HCEC 1CT (cell line): ENCODE measurements at places on chromosomes 4 and X.

- peak; percentile 89 for DNase-seq
Measured at GRCh38 chrX:120549483-120550452, 11.0 kb downstream of the CUL4B start.

DNA sequence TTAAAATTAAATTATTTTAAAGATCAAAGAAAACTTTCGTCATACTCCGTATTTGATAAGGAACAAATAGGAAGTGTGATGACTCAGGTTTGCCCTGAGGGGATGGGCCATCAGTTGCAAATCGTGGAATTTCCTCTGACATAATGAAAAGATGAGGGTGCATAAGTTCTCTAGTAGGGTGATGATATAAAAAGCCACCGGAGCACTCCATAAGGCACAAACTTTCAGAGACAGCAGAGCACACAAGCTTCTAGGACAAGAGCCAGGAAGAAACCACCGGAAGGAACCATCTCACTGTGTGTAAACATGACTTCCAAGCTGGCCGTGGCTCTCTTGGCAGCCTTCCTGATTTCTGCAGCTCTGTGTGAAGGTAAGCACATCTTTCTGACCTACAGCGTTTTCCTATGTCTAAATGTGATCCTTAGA is at the start of gene CXCL8:
TSS of gene CXCL8 (plus strand) at position 217 of the 426 bp plus-strand sequence. CDS start at position 307, 90 bp downstream.
- DNase-seq: peak; percentile 74

DNA sequence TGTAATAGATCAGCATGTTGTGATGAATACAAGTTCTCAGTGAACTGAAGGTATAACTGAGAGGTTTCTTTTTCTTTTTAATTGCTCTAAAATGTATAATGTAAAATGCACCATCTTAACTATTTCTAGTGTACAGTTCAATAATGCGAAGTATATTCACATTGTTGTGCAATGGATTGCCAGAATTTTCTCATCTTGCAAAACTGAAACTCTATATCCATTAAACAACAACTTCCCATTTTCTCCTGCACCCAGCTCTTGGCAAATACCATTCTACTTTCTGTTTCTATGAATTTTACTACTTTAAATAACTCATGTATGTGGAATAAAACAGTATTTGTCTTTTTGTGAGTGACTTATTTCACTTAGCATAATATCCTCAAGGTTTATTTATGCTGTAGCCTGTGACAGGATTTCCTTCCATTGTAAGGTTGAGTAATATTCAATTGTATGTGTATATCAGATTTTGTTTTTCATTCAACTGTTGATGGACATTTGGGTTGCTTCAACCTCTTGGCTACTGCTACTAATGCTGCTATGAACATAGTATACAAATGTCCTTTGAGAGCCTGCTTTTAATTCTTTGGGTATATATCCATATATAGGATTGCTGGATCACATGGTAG is 53.5 kb upstream of the NPFFR2 start:
- DNase-seq: no peak

DNA sequence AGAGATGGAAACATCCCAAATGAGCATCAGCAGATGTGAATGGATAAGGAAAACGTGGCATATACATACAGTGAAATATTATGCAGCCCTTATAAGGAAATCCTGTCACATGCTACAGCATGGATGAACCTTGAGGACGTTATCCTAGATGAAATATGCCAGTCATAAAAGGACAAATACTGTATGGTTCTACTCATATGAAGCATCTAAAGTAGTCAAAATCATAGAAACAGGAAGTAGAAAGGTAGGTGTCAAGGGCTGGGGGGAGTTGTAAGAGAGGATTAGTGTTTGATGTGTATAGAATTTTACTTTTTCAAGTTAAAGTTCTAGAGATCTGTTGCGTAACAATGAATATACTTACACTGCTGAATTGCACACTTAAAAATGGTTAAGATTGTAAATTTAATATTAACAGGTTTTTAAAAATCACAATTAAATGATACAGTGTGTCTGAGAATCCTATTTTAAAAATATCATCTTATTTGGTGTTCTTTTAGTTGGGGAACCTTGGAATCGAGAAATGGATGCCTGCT is 58.5 kb downstream of the KDM6A start:
- DNase-seq: no peak

- DNase-seq: no peak
Measured at GRCh38 chrX:14491689-14492088, 37.6 kb upstream of the GLRA2 start.

DNA sequence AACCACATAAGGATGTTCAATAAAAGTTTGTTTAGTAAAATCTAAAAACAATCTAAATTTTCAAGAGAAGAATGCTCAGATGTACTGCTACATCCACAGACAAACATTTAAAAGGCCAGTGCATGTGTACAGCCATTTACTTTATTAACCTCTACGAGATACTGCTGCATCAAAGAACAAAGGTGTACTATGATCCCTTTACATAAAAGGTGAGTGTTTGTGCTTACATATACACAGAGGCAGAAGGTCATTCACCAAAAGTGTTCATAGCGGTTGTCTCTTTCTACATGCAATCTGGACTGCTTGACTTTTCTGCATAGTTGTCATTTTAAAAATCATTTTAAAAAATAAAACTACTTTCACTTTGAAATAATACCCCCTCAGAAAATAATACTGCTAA is 81.7 kb downstream of the AFAP1 start:
- DNase-seq: no peak

DNA sequence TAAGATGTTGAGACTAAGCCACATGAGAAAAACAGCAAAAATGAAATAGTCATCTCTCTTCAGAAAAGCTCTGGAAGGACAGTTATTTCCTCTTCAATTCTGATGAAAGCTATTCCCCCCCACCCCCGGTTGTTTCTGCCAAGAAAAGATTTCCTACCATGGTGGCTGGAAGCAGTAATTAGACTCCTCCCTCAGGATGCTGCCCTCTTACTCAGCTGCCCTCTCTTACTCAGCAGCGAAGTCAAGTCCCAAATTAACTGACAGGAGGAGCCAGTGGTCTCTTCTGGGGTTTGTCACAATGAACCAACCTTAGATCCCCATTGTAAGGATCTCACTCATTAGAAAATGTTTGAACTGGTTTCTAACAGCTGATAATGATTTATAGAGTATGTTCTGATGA is 38.0 kb downstream of the GPM6B start:
- DNase-seq: peak; percentile 52

DNA sequence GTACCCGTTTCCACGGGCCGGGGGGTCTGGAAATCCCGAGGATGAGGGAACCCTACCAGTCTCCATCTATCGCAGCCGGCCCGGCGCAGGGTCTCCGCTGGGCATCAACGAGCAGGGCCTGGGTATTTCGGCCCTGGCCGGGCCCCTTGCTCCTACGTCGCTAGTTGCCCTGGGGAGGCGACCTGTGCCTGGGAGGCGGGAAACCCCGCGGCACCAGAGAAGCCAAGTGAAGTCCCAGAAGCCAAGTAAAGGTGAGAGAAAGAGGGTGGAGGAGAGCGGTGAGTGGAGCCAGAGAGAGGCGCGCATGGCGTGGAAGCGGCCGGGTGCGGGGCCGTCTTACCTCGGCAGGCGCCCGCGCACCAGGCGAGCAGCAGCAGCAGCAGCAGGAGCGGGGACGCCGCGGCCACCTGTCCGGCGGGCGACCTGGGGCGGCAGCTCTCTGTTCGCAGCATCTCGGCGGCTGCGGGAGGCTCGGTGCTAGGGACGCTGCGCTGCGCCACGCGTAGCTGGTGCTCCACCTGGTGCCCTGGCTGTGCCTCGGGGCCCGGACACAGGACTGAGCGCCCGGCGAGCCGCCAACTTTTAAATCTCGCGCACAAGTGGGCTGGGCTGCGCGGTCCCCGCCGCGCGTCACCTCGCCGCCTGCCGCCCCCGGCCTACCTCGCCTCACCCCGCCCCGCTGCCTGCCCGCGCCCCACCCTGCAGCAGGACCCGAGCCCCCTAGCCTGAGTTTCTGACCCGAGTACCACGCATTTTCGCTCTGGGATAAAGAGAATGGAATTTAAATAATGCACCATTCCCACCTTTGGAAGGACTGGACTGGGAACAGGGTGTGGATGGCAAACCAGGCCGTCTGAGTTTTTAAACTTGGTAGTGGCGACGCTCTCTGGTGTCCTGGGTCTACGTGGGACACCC is at the start of gene NMU:
TSS of gene NMU (minus strand) at position 558 of the 915 bp plus-strand sequence. CDS start at position 452, 106 bp downstream.
- DNase-seq: no peak

GRCh38 chr4:146883070-146883469 is 62.6 kb downstream of the TTC29 start:
- DNase-seq: no peak

DNA sequence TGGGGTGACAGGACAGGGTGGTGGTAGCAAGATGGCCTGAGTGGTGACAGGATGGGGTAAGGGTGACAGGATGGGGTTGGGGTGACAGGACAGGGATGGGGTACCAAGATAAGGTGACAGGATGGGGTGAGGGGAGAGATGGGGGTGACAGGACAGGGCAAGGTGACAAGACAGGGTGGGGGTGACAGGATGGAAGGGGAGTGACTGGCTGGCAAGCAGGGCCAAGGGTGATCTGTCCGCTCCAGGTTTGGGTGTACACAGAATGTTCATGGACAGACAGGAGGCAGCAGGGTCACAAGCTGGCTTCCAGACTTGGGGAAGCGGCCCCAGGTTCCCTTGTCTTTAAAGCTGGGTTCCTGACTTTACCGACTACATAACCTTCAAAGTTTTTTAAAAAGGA is 23.3 kb downstream of the RNF212 start:
- no peak for DNase-seq

GRCh38 chr4:84379917-84380641 is 119.0 kb downstream of the NKX6-1 start:
- no peak for DNase-seq

GRCh38 chr4:156971165-156971675 is 379 bp downstream of the PDGFC start:
- no peak for DNase-seq

DNA sequence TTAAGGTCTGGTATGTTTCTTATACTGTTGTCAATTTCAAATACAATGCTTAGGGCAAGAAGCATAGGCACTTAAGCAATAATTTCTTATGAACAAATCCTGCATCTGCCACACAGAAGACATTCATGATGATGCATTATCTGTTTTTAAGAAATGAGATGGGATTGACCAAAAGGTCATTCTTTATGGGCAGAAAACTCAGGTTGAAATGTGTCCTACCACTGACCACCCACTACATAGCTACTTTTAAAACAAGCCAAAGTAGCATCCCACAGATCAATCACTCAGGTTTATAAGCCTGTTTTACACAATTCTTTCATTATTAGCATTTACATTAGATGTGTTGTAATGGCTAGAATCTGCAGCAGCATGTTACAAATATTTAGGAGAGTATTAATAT is 617.8 kb downstream of the PCDH7 start:
- no peak for DNase-seq

GRCh38 chr4:83209419-83209818 is 75.2 kb downstream of the COQ2 start:
- DNase-seq: no peak

DNA sequence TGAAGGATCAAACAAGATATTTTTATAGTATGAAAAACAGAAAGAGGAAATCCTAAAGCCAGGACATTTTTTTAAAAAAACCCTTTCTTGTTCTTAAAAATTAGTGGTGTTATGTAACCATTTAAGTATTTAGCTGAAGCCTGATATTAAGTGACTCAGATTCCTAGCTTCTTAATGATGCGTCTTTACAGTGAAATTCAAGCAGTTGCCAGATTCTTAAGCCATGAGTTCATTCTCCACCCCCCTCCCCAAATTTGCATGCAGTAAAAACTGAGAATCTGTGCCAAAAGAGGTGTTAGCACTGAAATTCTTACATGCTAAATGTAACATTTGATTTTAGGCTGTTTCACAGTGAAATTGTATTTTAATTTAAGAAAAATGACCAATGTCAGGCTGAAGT is 180.8 kb downstream of the RAPGEF2 start:
- DNase-seq: peak; percentile 75

DNA sequence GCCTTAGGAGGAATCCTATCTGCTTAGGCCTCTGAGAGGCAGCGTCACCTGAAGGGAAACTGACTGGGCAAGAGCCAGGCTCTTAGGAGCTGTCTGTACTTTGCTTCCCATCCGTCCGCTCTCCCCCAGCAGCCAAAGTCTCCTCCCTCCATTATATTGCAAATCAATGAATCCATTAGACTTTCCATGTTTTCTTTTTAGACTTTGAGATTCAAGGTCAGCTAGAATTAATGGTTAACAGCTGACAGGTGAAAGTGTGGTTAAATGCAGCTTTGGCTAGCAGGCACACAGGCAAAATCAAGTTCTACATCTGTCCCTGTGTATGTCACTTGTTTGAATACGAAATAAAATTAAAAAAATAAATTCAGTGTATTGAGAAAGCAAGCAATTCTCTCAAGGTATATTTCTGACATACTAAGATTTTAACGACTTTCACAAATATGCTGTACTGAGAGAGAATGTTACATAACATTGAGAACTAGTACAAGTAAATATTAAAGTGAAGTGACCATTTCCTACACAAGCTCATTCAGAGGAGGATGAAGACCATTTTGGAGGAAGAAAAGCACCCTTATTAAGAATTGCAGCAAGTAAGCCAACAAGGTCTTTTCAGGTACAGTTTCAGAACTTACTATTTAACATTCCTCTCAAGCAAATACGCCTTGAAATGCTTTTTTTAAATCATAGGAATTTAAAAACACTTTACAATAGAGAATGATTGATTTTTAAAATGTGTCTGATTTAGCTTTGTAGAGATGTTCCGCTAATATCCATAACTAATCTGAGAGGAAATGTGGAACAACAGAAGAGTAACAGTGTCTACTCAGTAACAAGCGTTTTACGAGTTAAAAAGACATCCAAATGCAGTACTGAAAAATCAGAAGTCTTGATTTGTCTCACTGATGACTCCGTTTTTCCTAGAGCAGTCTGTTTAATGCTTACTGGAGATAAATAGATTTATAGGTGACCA is at the start of gene F11:
TSS of gene F11 (plus strand) at position 507 of the 970 bp plus-strand sequence. CDS start 948 bp downstream, outside the sequence.
- DNase-seq: no peak

- no peak for DNase-seq
Measured at GRCh38 chrX:45502396-45502795, 301.7 kb upstream of the DIPK2B start.

GRCh38 chr4:103415801-103416200 is 217.7 kb upstream of the CENPE start:
- DNase-seq: no peak

DNA sequence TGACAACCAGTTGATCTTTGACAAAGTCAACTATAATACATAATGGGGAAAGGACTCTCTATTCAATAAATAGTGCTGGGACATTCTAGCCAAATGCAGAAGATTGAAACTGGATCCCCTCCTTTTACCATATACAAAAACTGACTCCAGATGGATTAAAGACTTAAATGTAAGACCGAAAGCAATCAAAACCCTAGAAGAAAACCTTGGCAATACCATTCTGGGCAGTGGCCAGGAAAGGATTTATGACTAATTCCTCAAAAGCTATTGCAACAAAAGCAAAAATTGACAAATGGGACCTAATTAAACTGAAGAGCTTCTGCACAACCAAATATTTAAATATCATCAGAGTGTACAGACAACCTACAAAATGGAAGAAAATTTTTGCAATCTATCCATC is 185.1 kb downstream of the NPNT start:
- no peak for DNase-seq

DNA sequence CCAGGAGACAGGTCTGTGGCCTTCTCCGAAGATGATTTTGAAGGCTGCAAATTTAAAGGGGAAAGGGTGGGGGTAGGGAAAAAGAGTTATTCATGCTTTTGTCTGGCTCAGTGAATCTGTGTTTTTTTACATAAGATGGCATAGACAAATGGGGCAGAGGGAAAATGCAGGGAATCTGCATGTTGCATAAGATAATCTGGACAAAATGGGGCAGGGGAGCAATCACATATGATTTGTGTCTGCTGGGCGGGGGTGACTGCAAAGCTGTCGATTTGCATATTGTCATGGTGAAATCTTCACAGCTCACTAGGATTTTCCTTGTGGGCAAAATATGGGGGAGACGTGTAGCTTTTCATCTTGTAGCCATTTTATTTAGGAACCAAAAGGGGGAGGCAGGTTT is 29.4 kb upstream of the GYG2 start:
- no peak for DNase-seq
